ENCODE measurements at places on chromosomes 2 and 18. TPM values are rescaled to one million over a fixed set of nuclear protein-coding genes. Genes with fewer than 3 reads are reported as not detected.

GRCh38 chr2:231707625-231707926 lies 749 bp upstream of the PTMA start:
- no peak for DNase-seq

- DNase-seq, result no peak
Measured at GRCh38 chr18:65919663-65920062, 168.9 kb downstream of the CDH7 start.

The RBKS gene
- polyA plus RNA-seq, result 2.1 TPM

GRCh38 chr2:120472031-120472430 lies 126.1 kb downstream of the INHBB start:
- DNase-seq, result no peak

DNA sequence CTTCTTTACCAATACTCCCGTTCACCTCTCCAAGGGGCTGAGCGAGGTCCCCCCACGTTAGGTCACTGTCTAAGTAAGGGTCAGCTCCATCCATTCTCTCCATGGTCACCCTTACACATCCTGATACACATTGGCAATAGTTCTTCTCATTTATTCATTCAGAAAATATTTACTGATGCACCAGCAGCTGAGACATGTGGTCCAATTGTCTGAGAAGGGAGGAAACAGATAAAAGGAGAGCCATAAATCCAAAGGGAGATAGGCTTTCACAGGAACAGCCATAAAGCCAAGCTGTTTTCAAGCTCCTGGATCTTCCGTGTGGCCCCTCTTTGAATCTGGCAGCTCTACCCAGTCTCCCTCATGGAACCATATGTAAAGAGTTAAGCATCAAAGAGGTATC lies 121.2 kb downstream of the TXNL1 start:
- DNase-seq, result no peak

The TRIB2 gene
- polyA plus RNA-seq, result 63.3 TPM

DNA sequence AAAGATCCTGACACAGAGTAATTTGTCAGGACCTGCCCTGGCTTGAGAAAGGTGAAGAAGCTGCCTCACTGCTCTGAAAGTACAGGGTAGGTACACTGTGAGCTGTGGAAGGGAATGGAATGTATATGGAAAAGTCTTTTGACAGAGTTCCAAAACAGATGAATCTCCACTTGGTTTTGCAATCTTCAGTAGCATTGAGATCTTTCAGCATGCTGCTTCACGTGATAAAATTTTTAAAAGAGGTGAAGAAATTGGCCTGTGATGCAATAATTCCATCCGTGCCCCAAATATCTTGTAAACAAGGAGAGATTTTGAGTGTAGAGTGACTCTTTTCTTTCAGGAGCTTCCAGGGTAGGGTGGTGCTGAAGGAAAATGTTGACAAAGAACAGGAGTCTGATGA lies 123.1 kb downstream of the OSR1 start:
- peak; percentile 60 for DNase-seq

DNA sequence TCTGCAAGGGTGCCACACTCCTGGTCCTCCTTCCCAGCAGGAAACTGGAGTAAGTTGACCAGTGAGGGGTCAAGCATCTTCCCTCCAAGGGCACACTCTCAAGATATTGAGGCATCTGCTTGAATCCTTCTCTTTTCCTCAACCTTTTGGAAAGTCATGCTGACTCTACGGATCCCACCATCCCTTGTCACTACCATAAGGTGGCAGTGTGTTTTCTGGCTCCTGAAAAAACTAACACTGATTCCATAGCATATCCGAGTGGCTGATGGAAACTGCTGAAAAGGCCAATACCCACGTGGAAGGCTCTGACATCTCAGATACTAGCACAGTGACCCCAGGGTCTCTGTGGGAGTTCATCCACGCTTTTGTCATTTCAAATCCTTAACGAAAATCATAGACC lies 37.1 kb downstream of the GPR45 start:
- DNase-seq, result no peak

Data from right lung (tissue), 10 donors.